ENCODE measurements at places on chromosomes 3 and 15.

- DNase-seq: peak; percentile 7
Measured at GRCh38 chr3:168096210-168096652, 507 bp upstream of the GOLIM4 start.

DNA sequence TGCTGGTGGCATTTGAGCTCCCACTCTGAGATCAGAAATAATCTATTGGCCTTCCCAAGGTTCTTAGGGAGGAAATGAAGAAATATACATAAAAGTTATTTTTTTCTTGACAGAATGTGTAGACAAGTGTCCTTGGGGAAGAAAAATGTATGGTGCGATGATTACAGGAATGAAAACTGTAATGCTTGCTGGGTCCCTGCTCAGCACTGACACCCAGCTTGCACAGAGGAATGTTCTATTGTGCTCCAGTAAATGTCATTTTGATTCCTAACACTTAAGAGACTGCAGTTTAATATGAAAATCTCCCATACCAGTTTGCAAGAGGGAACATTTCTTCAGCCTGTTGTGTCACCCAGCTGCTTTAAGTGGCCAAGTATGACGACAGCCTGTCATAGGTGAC is 271.3 kb upstream of the TPM1 start:
- no peak for DNase-seq

DNA sequence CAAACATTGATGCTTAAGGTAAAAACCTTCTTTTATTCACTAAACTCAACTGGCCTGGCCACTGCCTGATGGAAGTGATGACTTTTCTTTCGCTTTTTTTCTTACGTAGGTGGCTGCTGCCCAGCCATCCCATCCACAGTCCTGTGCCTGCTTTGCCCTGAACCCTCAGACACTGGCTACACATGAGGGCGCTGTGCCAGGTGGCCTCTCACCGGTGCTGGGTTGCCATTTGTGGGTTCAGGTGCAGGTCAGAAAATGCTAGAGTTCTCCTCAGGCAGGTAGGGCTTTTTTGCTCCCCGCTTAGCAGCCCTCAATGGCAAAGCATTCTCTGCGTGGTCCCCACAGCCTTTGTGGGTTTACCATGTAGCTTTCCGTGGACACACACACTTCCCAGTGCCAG is 88.3 kb upstream of the PRR23E start:
- DNase-seq: no peak

DNA sequence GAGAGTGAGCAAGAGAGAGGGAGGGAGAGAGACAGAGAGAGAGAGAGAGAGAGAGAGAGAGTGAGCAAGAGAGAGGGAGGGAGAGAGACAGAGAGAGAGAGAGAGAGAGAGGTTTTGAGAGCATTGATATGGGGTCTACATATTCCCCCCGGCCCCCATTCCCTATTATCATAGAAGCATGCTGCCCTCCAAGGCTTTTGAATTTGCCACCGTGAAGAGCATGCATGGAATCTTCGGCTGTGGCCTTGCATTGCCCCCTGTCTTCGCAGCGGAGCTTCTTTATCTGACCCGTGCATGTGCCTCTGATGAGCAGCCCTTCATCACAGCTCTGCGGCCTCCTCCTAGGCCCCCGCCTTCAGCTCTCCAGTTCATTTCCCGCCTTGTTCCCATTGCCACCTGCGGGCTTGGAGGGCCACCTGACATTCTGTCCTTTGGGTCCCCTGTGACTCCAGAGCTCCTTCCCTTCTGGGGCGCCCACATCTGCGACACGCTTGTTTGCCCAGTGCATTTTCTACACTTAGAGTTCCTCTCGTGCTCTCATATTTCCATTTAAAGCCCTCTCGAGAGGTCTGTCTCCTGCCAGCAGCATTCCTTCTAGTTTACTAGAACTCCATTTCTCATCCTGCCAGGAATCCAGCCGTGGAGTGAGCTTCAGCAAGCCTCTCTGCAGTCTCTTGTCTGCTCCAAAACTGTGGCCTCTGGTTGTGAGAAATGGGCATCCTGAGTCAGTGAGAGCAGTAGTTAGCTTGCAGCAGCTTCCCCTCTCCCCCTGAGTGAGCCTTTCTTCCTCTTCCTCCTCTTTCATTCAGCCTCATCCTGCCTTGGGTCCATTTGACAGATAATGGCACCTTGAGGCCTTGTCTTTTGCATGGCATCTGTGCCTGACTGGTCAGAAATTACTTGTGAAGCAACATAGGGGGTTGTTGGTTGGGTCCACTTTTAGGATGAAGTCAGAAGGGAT is 25.3 kb downstream of the LPP start:
- no peak for DNase-seq

DNA sequence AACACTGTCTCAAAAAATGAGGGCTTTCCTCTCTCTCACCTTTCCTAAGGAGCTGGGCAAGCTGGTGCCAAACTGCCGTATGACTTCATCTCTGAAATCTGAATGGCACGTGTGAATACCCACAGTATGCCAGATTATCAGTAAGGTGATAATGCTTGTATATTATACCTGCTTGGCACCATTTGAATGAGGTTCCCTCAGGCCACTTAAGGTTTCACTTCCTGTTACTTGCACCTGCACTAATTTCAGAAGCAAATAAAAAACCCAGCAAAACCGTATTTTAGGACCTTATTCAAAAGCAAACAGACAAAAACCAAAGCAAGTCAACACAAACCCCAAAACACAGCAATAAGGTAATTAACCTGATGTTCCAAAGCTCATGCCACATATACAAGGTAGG is 19.7 kb downstream of the FOXP1 start:
- no peak for DNase-seq

GRCh38 chr3:38458796-38459498 is 5.3 kb downstream of the ACVR2B start:
- DNase-seq: no peak

- DNase-seq: no peak
Measured at GRCh38 chr3:60366486-60366885, 884.8 kb downstream of the FHIT start.

DNA sequence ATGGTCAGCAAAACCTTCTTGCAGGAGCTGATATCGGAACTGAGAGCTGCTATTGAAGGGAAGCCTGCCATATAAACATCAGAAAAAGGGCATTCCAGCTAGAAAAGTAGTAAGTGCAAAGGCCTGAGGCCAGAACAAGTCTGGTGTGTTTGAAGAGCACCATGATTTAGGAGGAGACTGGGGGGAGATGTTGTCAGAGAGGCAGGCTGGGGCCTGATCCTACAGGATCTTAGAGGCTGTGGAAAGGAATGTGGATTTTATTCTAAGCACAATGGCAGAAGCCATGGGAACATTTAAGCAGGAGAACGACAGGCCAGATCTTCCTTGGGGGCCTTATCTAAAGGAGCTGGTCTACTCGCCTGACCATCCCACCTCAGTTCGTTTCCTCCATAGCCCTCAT is 5.1 kb upstream of the MUC13 start:
- DNase-seq: no peak

- no peak for DNase-seq
Measured at GRCh38 chr3:146200461-146201220, 39.7 kb upstream of the PLOD2 start.

DNA sequence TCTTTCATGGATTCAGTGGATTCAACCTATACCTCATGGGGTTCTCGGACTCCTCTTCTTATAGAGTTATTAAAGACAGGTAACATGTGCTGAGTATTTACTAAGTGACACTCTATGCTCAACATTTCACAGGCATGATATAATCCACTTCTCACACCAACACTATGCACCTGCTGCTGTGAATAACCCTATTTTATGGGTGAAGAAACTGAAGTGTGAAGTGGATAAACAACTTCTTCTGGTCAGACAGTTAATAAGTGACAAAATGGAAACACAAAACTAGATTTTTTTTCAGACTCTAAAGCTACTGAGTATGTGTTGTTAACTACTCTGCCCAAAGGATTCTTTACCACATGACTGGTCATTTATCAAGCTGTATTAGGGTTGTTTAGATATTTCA is 403.5 kb downstream of the DIPK2A start:
- no peak for DNase-seq

- DNase-seq: no peak
Measured at GRCh38 chr15:35000511-35000910, 12.4 kb upstream of the ZNF770 start.

- DNase-seq: no peak
Measured at GRCh38 chr3:46918634-46919033, 41.1 kb downstream of the PTH1R start.

DNA sequence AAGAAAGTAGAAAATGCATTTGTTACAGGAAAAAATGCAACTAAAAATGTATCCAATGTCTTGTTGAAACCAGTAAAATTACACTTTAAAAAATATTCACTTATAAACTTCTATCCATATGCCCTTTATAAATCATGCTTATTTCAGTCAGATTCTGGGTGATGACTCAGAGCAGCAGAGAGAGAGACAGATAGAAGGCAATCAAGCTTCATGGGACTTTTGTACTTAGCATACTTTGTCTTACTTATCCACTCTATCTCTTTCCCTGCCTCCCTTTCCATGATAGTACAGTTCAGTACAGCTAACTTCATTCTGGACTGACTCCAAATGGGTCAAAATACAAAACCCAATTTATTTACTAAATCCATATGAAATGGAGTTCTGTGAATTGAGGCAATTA is 1438.2 kb downstream of the ZPLD1 start:
- no peak for DNase-seq

DNA sequence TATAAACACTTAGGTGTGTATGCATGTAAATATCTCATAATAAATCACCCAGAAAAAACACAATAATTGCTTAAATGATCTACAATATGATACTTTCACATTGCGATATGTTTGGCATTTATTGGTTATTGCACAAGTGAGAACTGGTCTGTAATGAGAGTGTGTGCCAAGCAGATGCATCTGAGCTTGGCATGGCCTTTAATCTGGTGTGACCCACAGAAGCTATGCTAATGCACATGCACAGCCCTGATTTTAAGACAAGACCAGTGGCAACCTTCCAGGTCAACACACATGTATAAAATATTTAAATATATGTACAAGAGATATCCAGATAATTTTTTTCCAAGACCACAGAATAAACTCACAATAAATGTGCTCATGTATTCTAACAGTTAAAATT is 42.7 kb downstream of the C2CD4A start:
- DNase-seq: no peak

DNA sequence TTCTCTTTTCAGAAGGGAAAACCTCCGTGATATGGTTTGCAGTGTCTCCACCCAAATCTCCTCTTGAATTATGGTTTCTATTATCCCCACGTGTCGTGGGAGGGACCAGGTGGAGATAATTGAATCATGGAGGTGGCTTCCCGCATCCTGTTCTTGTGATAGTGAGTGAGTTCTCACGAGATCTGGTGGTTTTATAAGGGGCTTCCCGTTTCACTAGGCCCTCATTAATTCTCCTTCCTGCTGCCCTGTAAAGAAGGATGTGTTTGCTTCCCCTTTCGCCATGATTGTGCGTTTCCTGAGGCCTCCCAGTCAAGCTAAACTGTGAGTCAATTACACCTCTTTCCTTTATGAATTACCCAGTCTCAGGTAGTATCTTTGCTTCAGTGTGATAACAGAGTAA is 692.7 kb upstream of the GRM7 start:
- DNase-seq: no peak

DNA sequence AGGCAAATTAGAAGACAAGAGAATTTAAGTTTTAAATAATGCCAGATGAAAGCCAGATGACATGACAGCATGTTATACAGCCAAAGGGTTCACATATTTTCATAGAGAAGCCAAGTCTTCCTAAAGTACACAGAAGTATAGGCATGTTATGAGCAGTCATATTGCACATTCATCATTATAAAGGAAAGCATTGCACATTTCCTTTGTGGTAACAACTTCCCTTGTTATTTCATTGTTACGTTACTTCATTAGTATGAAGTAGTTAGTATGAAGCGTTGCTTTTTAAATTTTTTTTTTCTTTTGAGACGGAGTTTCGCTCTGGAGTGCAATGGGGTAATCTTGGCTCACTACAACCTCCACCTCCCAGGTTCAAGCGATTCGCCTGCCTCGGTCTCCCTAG is 4.6 kb upstream of the ABCC5 start:
- DNase-seq: no peak

DNA sequence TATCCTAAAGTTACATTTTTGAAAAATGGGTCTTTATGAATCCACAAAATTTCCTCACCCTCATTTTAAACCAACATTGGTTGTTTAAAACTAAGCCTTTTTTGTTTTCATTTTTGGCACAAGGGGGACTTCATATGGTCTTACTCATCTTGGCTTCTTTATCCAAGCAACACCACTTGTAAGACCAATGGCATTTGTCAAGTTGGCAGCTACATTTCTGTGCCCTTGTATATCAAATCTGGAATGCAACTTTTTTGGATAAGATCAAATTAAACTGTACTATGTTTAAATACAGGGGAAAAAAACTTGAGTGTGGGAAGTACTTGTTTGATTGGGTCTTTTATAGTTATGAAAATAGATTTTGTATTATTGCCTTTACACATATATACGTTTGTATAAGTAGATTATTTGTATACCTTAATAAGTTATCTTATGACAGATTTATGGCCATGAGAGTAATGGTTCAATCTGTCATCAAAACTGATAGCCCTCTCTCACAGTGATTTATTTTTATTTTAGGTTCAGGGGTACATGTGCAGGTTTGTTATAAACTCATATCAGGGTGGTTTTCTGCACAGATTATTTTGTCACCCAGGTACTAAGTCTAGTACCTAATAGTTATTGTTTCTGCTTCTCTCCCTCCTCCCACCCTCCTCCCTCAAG is 43.4 kb downstream of the GPR160 start:
- no peak for DNase-seq

DNA sequence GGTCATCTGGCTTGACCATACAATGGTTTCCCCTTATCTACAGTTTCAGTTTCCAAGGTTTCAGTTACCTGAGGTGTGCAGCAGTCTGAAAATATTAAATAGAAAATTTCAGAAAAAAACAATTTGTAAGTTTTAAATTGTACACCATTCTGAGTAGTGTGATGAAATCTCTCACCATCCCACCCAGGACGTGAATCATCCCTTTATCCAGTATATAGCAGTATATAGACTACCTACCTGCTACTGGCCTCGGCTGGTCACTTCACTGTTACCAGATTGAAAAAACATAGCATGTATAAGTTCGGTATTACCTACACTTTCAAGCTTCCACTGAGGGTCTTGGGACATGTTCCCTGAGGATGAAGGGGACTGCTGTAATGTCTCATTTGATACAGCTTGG is 12.0 kb downstream of the ARIH1 start:
- DNase-seq: no peak

- peak; percentile 30 for DNase-seq
Measured at GRCh38 chr3:183158551-183159006, 4.0 kb downstream of the LAMP3 start.

GRCh38 chr3:58369876-58370275 is 37.2 kb downstream of the PXK start:
- no peak for DNase-seq

DNA sequence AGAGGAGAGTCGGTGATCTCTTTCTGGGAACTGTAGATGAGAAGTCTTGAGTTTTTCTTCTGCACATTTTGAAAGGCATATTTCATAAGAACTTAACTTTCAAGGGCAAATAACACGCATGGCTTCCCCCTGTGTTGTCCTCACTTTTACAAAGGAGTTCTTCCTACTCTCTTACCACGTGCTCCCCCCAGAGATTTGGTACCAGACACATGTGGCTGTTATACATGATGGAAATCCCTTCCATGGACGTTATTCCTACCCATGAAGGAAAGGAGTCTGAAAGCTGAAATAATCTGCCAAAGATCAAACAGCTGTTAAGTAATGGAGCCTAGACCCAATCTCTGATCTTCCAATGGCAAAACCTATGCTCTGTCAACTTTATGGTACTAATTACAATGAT is 4.4 kb downstream of the IL5RA start:
- DNase-seq: no peak
